ENCODE measurements at places on chromosomes 4 and X.

- DNase-seq: no peak
Measured at GRCh38 chr4:7171191-7171900, 21.0 kb upstream of the SORCS2 start.

GRCh38 chr4:170011921-170012628 lies 14.1 kb downstream of the MFAP3L start:
- no peak for DNase-seq

DNA sequence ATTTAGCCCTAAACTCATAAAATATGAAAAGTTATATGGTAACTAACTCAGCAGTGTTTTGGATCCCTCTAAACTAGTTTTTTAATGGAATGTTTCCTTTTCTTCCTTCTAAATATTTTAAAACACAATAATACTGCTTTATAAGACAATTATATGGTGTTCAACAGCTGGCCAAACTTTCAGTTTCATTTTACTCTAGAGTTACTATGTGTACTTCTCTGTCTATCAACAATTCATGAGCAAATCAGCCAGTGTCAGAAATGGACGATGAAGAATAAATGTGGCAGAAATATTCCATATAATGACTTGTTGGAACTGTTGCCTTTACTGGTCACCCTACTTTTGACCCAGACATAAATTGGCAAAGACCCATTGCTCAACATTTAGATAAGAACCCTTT lies 64.8 kb upstream of the CXXC4 start:
- no peak for DNase-seq

- DNase-seq: no peak
Measured at GRCh38 chr4:78560296-78560963, 8.9 kb downstream of the ANXA3 start.

DNA sequence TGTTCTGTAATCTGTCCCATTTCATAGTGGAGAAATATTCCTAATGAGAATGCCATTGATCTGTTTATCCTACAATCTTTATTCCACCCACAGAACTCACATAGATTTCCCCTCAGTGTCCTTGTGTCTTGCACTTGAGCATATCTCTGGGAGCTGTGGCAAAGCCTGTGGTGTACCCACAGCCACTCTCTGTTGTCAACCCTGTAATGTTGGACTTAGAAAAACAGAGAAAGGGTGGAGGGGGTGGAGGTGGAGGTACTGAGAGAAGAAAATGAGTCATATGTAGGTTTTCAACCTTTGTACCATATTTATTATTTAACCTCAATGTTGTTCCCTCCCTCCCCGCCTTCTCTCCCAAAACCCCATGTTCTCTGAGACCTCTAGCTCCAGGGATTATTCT lies 46.9 kb upstream of the TLL1 start:
- DNase-seq: no peak

GRCh38 chrX:12570859-12571501 lies 220.2 kb upstream of the PRPS2 start:
- no peak for DNase-seq

GRCh38 chrX:130834830-130835229 lies 68.2 kb downstream of the ENOX2 start:
- no peak for DNase-seq

DNA sequence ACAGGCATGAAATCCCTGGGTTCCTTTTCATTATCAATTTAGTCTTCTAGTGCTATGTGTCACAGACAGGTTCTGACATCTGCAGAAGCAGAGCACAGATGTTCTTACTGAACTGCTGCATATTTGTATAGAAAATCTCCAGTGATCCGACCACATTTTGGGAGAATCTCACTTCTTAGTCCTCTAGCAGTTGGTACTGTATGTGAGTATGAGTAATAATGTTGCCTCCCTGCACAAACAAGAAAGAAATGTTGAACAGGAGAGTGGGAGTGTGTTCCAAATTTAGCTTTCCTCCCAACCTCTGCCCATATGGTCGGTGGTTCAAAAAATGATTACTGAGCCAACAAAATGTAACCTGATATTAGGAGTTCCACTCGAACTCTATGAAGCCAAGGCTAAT lies 165.3 kb upstream of the GPC4 start:
- no peak for DNase-seq

DNA sequence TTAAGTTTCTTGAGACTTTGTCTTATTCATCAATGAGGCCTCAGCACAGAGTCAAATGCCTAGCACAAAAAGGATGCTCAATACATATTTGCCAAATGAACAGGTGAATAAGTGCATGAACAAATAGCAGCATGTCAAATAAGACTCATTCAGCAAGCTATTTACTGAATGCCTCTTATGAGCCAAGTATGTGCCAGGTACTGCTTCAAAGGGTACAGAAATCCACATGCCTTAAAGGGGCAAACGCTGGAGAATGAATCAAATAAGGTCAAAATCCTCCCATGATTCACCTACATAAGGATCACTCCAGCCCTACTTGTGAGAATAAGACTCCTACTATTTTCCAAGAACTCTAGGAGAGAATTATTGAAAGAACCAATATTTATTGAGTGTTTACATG lies 260.2 kb upstream of the CPEB2 start:
- DNase-seq: no peak

GRCh38 chr4:72387959-72388358 lies 181.1 kb downstream of the ADAMTS3 start:
- no peak for DNase-seq

DNA sequence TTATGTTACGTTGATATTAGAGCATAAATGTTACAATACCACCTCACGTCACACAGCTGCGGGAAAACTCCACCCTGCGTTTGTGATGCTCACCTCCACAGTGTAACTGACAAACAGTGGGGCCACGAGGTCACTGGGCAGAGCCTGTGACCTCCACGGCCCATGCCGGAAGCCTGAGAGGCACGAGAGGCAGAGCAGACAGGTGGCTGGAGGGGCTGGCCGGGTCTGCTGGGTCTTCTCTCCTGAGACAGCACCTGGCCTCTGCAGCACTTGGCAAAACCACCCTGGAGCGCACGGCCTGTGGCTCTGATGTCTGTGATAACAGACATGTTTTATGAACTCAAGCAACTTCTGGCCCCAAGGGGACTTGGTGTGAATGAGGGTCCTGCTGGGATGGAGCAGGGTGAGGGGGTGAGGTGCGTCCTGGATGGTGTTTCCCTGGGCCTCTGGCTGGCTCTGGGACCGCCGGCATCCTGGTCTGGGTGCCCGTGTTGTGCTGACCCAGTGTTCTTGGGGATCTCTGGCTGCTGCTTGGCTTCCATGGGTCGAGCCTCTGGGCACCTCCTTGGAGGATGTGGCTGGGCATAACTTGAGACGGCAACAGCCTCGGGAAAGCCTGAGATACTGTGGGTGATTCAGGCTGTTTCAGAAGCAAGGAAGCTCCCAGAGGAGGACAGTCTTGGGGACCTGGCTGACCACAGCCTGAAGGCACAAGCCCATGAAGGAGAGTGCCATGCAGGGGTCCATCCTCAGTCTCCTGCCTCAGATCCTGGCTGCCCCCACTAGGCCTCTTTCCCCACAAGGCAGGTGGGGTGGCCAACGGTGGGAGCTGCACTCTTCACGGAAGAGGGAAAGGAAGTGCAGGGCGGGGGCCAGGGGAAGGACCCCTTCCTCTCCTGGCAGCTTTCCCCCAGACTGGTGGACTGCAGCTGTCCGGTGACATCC lies 19.7 kb downstream of the RNF212 start:
- no peak for DNase-seq

- no peak for DNase-seq
Measured at GRCh38 chr4:73751166-73751565, 10.8 kb downstream of the CXCL8 start.

- no peak for DNase-seq
Measured at GRCh38 chr4:159055833-159056232, 47.0 kb upstream of the RAPGEF2 start.

- no peak for DNase-seq
Measured at GRCh38 chr4:185305979-185306442, 89.7 kb downstream of the LRP2BP start.

- DNase-seq: no peak
Measured at GRCh38 chr4:19783667-19784223, 468.0 kb upstream of the SLIT2 start.

DNA sequence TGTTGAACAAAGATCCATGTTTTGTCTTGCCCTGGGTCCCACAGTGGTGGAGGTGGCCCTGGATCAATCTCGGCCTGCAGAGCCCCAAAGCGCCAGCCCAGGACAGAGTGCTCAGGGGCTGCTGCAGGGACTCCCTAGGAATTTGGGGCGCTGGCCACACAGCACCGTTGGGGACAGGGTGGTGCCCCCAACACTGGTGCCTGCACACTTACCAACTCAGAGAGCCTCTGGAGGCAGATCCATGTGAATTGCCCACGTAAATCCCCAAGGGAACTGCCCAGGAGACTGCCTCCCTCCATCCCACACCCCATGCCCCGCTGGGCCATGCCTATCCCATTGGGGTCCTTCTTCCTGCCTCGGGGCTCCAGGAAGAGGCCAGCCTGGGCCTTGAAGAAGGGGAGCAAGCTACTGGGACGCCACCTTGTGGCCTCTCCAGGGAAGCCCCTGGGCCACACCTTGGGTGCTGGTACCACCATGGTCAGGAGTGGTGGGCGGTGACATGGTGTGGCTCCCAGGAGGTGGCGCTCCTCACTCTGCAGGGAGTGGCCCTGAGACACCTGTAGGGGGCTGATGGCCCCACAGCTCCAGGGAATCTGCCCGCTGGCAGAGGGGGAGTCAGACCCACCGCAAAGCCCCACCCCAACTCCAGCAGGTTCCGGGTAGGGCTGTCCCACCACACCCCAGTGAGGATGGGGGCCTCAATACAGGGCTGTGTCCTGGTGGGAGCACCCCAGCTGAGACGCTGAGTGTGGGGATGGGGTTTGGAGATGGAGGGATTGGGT lies 22.8 kb downstream of the CFAP99 start:
- no peak for DNase-seq

DNA sequence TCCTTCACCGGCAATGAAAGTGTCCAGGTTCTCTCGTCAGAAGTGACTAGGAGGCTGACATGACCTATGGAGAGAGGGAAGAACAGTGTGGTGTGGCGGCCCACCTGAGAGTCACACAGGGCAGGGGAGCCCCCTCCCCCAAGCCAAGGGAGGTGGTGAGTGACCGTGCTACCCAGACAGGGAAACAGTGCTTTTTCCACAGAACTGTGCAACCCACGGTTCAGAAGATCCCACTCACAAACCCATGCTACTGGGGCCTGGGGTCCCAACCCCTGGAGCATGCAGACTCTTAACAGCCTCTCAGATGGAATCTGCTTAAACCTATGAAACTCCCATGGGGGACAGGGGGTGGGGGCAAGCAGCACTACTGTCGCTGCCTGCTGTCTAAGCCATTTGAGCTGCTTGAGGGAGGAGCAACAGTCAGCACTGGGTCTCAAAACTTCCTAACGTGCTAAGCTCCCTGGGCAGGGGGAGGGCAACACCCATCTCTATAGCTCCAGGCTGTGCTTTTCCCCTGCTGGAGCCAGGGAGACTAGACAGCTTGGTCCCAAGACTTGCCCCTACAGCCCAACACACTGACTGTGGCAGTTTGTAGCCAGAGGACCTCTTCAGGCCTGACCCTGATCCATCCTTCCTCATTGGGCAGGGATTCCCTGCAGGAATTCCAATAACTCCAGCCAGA lies 850.4 kb upstream of the AADAT start:
- DNase-seq: no peak

DNA sequence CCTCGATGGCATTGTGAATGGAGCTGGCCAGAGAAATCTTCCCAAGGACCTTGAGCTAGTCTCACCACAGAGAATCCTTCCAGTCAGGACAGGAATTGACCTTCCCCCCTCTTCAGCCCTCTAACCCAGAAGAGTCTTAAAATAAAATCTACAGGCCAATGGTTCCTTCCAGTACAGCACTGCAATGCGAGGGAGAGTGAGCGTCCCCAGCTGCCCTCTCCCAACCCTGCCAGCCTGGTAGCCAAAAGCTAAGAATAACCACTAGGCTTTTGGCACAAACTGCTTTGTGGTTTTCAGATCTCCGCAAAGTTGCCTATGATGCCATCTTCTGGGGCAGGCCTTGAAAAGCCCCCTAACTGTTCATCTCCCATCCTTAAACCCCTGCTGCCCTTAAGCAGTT lies 175.1 kb downstream of the AR start:
- DNase-seq: no peak

DNA sequence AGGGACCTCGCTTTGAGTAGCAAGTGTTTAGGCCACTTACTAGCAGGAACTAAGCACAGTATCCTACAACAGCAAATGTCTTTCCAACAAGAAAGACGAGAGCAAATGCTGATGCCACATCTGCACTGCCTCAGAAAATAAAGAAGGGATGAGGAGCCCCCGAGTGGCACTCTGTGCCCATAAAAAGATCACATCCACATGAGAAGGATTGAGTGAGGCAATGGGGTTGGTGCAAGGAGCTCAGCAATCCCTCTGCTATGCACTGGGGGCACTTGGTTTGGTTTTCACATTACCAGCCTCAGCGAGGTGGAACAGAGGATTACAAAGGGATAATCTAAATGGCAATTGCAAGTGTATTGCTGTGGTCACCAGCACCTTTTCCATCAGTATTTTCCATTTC lies 252.8 kb upstream of the SLC7A11 start:
- DNase-seq: no peak

DNA sequence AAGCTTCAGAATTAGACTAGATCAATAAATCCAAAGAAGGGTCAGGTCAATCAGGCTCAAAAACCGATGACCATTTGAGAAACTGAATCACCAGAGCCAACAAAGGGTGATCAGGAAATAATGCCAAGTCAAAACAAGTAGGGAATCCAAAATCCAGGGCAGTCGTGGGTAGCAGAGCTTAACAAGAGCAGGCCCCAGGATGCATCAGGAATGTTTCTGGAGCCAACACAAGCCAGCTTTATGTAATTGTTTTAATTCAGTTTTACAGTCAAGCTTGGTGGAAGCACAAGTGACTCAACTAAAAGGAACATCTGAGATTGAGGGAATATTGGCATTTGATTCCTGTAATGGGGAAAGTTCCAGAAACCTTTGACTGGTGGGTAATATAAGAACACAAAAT lies 237.9 kb upstream of the EDA2R start:
- DNase-seq: no peak

DNA sequence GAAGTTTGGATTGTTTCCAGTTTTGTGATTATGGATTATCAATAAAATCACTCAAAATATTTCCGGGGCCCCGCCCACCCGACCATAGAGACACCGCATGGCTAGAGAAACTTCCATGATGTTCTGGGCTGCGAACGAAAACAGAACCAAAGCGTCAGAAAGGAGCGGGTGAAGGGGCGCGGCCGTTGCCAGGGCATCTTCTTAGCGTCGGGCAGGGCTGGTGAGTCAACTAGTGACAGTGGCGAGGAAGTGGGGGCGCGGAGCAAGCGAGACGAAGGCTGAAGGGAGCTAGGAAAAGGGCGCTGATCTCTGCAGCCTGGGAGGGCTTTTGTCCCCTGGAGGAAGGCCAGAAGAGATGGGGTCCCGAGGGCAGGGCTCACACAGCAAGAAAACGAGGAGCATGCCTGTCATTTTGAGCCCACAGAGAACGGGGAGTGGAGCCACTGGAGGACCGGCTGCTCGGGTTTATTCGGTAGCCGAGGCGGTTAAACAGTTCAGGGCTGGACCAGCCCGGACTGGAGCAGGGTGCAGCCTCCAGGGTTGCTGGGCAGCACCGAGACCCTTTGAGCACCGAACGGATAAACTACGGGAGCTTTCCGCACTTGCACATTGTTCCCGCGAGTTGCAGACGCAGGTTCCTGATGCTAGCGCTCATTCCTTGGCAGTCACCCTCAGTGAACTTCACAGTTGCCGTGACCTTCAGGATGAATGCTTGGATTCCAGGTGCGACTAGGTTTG lies 298.1 kb upstream of the TRPC5 start:
- no peak for DNase-seq

- DNase-seq: no peak
Measured at GRCh38 chr4:110310795-110311194, 112.4 kb upstream of the ELOVL6 start.
